ENCODE measurements at places on chromosomes 6 and 20.

DNA sequence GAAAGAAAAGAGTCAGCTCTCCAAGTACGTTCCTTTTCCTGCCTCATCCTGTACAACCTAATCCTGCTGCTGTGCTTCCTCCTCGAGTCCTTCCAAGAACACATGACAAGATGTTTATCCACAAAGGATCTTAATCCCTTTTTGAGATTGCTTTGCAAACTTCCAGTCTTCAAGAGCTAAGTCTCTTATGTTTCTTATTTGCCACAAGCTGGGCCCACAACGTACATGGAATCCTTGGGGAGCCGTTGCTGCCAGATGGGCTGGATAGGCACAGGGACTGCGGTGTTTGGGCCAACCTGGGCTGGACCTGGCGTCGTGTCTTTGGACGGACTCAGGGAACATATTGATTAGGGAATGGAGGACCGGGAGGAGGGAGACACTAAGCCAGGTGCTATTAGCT lies 79.7 kb upstream of the AFDN start:
- no peak for DNase-seq
- no peak overlapping the region for H3K27ac ChIP-seq
- no peaks in the 10 kb centered on the region for H3K27me3 ChIP-seq
- no peaks in the 10 kb centered on the region for H3K4me1 ChIP-seq
- no peak overlapping the region for H3K4me3 ChIP-seq

GRCh38 chr6:138161338-138162110 lies at the start of gene ARFGEF3:
Gene ARFGEF3 (plus strand): TSS chr6:138161939. CDS start chr6:138162087, 148 bp downstream.
- H3K27ac ChIP-seq, result no peak within 1 kb of the TSS
- no peaks in the 10 kb centered on the region for H3K36me3 ChIP-seq
- peak within 1 kb of the TSS; percentile 59 for H3K4me3 ChIP-seq
- no peaks in the 10 kb centered on the region for H3K27me3 ChIP-seq
- peaks cover 4% of the 10 kb centered on the region for H3K4me1 ChIP-seq

- no peaks in the 10 kb centered on the region for H3K27me3 ChIP-seq
- H3K4me1 ChIP-seq, result no peaks in the 10 kb centered on the region
- H3K4me3 ChIP-seq, result no peak overlapping the region
Measured at GRCh38 chr6:132007474-132008190, 56.5 kb upstream of the CCN2 start.

GRCh38 chr6:108492131-108492766 lies 68.5 kb upstream of the FOXO3 start:
- H3K4me1 ChIP-seq, result no peaks in the 10 kb centered on the region
- H3K36me3 ChIP-seq, result no peaks in the 10 kb centered on the region
- no peak for DNase-seq
- no peaks in the 10 kb centered on the region for H3K27me3 ChIP-seq
- no peak overlapping the region for H3K4me3 ChIP-seq

- no peaks in the 10 kb centered on the region for H3K36me3 ChIP-seq
- H3K27me3 ChIP-seq, result no peaks in the 10 kb centered on the region
- peak within 1 kb of the TSS; percentile 46 for H3K4me3 ChIP-seq
- no peaks in the 10 kb centered on the region for H3K4me1 ChIP-seq
- peak within 1 kb of the TSS; percentile 70 for H3K27ac ChIP-seq
- no peak for DNase-seq
Measured at GRCh38 chr20:52972190-52972937, at the start of gene TSHZ2. Gene TSHZ2 (plus strand): TSS chr20:52972358. CDS start chr20:52973294, 936 bp downstream.

GRCh38 chr6:41704028-41704427 lies 31.4 kb downstream of the TFEB start:
- H3K27ac ChIP-seq, result peak overlapping the region; percentile 42
- no peaks in the 10 kb centered on the region for H3K27me3 ChIP-seq
- DNase-seq, result no peak
- no peak overlapping the region for H3K4me3 ChIP-seq

- DNase-seq, result peak; percentile 78
- no peaks in the 10 kb centered on the region for H3K4me1 ChIP-seq
- no peaks in the 10 kb centered on the region for H3K27me3 ChIP-seq
- H3K4me3 ChIP-seq, result no peak overlapping the region
- H3K27ac ChIP-seq, result peak overlapping the region; percentile 38
Measured at GRCh38 chr6:170152124-170152926, 138.6 kb downstream of the DLL1 start.

GRCh38 chr6:166703149-166703710 lies 76.2 kb upstream of the RPS6KA2 start:
- no peak for DNase-seq
- no peaks in the 10 kb centered on the region for H3K27me3 ChIP-seq
- no peak overlapping the region for H3K27ac ChIP-seq
- no peak overlapping the region for H3K4me3 ChIP-seq

DNA sequence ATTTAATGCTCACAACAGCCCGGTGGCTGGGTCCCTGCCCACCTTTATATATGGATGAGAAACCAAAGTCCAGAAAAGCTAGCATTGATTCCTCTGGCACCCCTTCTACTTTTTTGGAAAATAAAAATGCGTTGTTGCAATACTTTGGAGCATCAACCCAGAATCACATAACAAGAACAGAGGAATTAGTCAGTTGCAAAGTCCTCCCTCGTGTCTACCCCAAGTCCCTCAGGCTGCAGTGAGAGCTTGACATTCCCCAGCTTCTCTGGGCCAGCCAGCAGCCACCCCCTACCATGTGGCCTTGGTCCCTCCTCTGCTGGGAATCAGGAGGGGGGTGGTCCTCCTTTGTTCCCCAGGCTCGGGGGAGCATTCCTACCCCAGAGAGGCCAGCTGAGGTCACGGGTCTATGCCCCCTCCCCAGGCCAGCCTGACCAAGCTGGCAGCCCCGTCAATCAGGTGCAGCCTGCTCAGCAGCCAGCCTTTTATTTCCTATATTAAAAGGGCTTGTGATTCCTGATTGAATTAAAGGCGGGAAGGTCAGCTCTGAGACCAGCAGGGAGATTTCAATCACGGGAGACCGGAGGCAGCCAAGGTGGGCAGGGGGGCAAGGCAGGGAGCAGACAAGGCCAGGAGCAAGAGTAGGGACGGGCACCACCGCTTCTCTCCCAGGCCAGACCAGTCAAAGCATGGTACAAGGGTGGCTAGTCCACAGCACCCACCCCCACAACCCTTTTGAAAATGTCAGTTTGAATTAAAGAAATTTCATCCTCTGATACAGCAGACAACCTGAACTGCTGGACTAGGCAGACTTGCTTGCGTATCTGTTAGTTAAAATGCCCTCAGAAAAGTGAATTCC lies 158.9 kb downstream of the MRPL14 start:
- H3K4me3 ChIP-seq, result no peak overlapping the region
- DNase-seq, result no peak
- H3K27ac ChIP-seq, result no peak overlapping the region
- H3K36me3 ChIP-seq, result no peaks in the 10 kb centered on the region

GRCh38 chr6:3499603-3500002 lies 42.8 kb upstream of the SLC22A23 start:
- DNase-seq, result no peak
- H3K4me3 ChIP-seq, result no peak overlapping the region
- H3K27me3 ChIP-seq, result no peaks in the 10 kb centered on the region
- H3K4me1 ChIP-seq, result no peaks in the 10 kb centered on the region
- H3K27ac ChIP-seq, result no peak overlapping the region
- H3K36me3 ChIP-seq, result no peaks in the 10 kb centered on the region

DNA sequence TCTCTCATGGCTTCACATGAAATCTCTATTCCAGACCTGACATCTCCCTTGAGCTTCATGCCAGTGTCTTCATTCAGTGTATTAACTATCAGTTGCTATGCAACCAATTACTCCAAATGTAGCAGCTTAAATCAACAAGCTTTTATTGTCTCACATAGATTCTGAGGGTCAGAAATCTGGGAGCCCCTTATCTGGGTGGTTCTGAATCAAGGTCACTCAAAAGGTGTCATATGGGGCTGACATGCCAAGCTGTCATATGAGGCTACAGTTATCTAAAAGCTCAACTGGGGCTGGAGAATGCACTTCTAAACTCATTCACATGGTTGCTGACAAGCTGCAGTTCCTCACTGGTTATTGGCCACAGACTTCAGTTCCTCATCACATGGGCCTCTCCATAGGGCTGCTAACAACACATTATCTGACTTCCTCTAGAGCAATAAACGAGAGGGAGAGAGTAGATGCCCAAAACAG lies 7.3 kb upstream of the CGA start:
- no peak for DNase-seq
- H3K36me3 ChIP-seq, result no peaks in the 10 kb centered on the region
- no peaks in the 10 kb centered on the region for H3K27me3 ChIP-seq
- H3K27ac ChIP-seq, result no peak overlapping the region

- H3K4me3 ChIP-seq, result no peak overlapping the region
- H3K36me3 ChIP-seq, result no peaks in the 10 kb centered on the region
- H3K4me1 ChIP-seq, result no peaks in the 10 kb centered on the region
- H3K27me3 ChIP-seq, result no peaks in the 10 kb centered on the region
- no peak for DNase-seq
Measured at GRCh38 chr6:147156218-147156617, 48.0 kb upstream of the STXBP5 start.

GRCh38 chr6:84260196-84260595 lies 32.8 kb upstream of the CEP162 start:
- H3K4me1 ChIP-seq, result peaks cover 12% of the 10 kb centered on the region
- no peak overlapping the region for H3K27ac ChIP-seq
- H3K36me3 ChIP-seq, result no peaks in the 10 kb centered on the region
- DNase-seq, result no peak

DNA sequence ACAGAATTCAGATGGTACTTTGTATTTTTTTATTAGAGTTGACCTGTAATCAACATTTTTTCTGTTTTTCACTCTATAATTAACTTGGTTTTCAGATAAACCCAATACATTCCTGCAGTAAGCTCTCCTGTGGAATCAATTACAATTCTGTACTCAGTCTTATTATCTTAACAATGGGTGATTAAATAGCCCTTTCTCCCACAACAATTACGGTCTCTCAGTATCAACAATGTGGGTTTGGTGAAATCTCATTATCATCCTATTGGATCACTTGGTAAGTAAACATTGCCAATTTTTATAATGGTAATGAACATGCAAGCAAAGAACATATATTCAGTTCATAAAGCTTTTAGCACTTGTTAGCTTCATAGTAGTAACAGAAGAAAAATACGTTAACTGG lies 438.9 kb upstream of the EPHA7 start:
- no peaks in the 10 kb centered on the region for H3K27me3 ChIP-seq
- H3K27ac ChIP-seq, result no peak overlapping the region
- no peak for DNase-seq
- H3K4me3 ChIP-seq, result no peak overlapping the region
- no peaks in the 10 kb centered on the region for H3K4me1 ChIP-seq

DNA sequence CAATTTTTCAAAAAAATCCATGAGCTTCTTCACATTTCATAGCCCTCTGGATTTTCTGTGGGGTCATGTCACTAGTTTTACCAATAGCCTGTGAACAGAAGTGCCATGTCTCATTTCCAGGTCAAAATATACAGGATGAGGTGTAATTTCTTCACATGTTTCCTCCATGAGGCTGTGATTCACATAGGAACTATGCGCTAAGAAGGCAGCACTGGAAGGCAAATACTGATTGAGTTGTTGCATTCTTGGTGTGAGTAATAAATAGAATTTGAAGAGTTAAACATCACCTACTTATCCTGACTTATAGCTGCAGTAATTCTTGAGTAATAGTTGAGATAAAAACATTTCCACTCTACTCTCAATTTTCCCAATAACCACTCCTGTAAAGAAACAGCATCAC lies 442.3 kb downstream of the HAO1 start:
- no peaks in the 10 kb centered on the region for H3K27me3 ChIP-seq
- no peak overlapping the region for H3K4me3 ChIP-seq
- H3K36me3 ChIP-seq, result no peaks in the 10 kb centered on the region
- no peaks in the 10 kb centered on the region for H3K4me1 ChIP-seq
- no peak overlapping the region for H3K27ac ChIP-seq
- no peak for DNase-seq

- DNase-seq, result no peak
- no peaks in the 10 kb centered on the region for H3K4me1 ChIP-seq
- H3K36me3 ChIP-seq, result no peaks in the 10 kb centered on the region
Measured at GRCh38 chr6:126722411-126722810, 382.5 kb downstream of the CENPW start.

GRCh38 chr6:118223316-118223715 lies 316.3 kb downstream of the SLC35F1 start:
- no peaks in the 10 kb centered on the region for H3K27me3 ChIP-seq
- no peak overlapping the region for H3K27ac ChIP-seq
- H3K4me3 ChIP-seq, result no peak overlapping the region
- no peak for DNase-seq

DNA sequence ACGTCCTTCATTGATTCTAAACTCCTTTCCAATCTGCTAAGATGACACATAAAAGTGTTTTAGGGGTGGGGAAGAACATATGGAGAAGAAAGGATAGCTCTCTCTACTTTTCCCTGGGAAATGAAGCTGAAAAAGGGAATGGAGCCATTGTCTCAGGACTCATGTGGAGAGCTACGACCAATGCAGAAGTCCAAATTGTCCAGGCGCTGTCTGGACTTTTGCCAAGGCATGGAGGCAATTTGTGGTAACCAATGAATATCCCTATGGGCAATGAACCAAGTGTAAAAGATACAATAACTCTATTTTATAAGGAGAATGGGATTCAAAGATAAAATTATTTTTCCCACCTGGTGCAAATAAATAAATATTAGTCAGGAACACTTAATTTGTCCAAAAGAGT lies 16.1 kb downstream of the FBXL4 start:
- H3K4me3 ChIP-seq, result no peak overlapping the region
- DNase-seq, result no peak
- H3K27ac ChIP-seq, result no peak overlapping the region
- H3K27me3 ChIP-seq, result no peaks in the 10 kb centered on the region
- no peaks in the 10 kb centered on the region for H3K4me1 ChIP-seq

- H3K27me3 ChIP-seq, result no peaks in the 10 kb centered on the region
- DNase-seq, result no peak
- no peak overlapping the region for H3K27ac ChIP-seq
- H3K4me3 ChIP-seq, result no peak overlapping the region
Measured at GRCh38 chr6:36533321-36533720, 14.0 kb downstream of the STK38 start.

- H3K36me3 ChIP-seq, result no peaks in the 10 kb centered on the region
- H3K4me1 ChIP-seq, result no peaks in the 10 kb centered on the region
- DNase-seq, result no peak
- no peaks in the 10 kb centered on the region for H3K27me3 ChIP-seq
- no peak overlapping the region for H3K27ac ChIP-seq
- no peak overlapping the region for H3K4me3 ChIP-seq
Measured at GRCh38 chr6:154991207-154991606, 3.9 kb upstream of the TIAM2 start.

- no peak overlapping the region for H3K4me3 ChIP-seq
- peak overlapping the region; percentile 35 for H3K27ac ChIP-seq
- no peak for DNase-seq
- H3K4me1 ChIP-seq, result peaks cover 8% of the 10 kb centered on the region
Measured at GRCh38 chr6:145798530-145798929, 16.1 kb downstream of the FBXO30 start.

DNA sequence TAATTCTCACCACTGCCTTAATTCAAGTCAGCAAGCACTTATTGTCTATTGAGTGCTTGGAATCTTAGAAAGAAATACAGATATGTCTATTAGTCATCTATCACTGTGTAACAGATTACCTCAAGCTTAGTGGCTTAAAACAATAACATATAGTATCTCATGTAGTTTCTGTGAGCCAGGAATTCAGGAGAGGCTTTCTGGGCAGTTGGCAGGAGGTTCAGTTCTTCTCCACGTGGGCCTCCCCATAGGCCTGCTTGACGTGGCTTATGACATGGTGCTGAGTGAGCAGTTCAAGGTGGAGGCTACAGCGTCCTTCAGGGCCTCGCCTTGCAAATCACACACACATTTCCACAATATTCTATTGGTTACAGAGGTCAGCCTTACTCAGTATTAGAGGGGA lies 69.7 kb downstream of the DTD1 start:
- no peak overlapping the region for H3K4me3 ChIP-seq
- H3K27me3 ChIP-seq, result no peaks in the 10 kb centered on the region
- DNase-seq, result no peak
- no peak overlapping the region for H3K27ac ChIP-seq
- H3K36me3 ChIP-seq, result no peaks in the 10 kb centered on the region
- H3K4me1 ChIP-seq, result no peaks in the 10 kb centered on the region

Data from ascending aorta (tissue), 2 donors.